ENCODE measurements at places on chromosomes 2 and 18. TPM values are rescaled to one million over a fixed set of nuclear protein-coding genes. Genes with fewer than 3 reads are reported as not detected.

The FAM124B gene
- 0.90 TPM for polyA plus RNA-seq

The GCG gene
- polyA plus RNA-seq: not detected

The HOXD10 gene
- 28.2 TPM for polyA plus RNA-seq

The POTEE gene
- polyA plus RNA-seq: not detected

The SLC8A1 gene
- polyA plus RNA-seq: 12.9 TPM

The IL36G gene
- polyA plus RNA-seq: 1.7 TPM

The FASTKD2 gene
- polyA plus RNA-seq: 13.9 TPM

GRCh38 chr2:171346723-171347557 is 86.8 kb downstream of the METTL8 start:
- no peak for DNase-seq

DNA sequence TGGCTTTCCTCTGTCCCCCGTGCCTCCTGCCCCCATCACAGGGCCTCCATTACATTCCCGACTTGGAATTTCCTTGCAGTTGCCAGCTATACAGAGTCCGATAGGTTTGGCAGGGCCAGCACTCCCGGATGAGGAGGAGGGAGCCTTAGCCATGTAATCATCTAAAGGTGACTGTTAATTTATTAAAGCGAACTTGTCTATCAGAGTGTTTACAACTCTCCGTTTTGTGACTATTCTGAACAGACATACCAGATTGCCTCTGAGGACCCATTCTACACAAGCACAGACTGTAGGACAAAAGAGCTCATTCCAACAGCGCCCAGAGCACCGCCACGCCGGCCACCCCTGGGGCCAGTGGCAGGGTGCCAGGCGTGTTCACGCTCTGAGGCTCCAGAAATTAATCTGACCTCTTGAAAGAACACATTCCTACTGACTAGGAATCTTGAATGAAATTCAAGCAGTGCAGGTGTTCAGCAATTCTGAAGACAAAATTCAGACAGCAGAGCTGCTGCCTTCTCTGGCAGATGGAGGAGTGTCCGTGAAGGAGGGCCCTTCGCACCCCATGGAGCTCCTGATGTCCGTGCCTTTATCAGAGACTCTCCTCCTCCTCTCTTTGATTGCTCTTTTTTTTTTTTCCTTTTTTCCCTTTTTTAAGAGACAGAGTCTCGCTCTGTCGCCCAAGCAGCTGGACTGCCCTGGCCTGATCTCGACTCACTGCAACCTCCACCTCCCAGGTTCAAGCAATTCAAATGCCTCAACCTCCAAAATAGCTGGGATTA is 58.1 kb upstream of the RALBP1 start:
- peak; percentile 90 for DNase-seq

GRCh38 chr2:128737546-128737826 is 418.8 kb upstream of the HS6ST1 start:
- DNase-seq: no peak

DNA sequence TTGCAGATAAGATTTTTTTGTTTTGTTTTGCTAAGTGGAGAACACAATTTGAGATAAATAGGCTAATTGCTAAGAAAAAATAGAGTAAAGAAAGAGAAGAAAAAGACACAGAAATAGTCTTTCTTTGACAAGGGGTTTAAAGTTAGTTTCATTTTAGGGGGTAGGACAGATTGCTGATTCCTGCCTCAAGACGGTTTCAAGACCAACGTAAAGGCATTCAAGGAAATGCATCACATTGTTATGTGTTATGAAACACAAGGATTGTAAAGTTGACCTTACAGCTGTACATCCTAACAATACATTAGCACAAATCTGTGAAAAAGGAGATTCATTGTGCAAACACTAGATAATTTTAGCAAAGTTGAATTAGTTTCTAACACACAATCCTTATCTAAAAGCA is 22.7 kb upstream of the ETAA1 start:
- DNase-seq: no peak

- no peak for DNase-seq
Measured at GRCh38 chr18:72419914-72420313, 124.2 kb downstream of the CBLN2 start.

GRCh38 chr18:79573921-79574491 is 105.6 kb upstream of the CTDP1 start:
- no peak for DNase-seq

DNA sequence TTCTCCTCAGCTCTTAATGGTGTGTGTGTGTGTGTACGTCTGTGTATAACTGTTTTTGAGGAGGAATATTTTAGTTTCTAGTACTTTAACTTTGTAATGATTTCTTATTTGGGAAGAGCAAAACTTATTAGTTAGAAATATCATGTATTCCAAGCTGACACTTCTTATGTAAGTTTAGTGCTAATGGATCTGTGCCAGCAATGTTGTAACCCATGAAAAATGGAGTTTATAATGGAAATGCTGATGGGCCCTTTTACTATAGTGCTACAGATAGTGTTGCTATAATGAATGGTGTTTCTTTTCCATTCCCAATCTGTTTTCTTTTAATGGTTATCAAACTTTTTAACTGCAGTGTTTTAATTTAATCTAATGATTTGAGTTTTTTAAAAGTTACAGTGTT is 49.8 kb upstream of the OTX1 start:
- no peak for DNase-seq

GRCh38 chr2:81542119-81542518 is 1237.6 kb upstream of the LRRTM1 start:
- DNase-seq: no peak

DNA sequence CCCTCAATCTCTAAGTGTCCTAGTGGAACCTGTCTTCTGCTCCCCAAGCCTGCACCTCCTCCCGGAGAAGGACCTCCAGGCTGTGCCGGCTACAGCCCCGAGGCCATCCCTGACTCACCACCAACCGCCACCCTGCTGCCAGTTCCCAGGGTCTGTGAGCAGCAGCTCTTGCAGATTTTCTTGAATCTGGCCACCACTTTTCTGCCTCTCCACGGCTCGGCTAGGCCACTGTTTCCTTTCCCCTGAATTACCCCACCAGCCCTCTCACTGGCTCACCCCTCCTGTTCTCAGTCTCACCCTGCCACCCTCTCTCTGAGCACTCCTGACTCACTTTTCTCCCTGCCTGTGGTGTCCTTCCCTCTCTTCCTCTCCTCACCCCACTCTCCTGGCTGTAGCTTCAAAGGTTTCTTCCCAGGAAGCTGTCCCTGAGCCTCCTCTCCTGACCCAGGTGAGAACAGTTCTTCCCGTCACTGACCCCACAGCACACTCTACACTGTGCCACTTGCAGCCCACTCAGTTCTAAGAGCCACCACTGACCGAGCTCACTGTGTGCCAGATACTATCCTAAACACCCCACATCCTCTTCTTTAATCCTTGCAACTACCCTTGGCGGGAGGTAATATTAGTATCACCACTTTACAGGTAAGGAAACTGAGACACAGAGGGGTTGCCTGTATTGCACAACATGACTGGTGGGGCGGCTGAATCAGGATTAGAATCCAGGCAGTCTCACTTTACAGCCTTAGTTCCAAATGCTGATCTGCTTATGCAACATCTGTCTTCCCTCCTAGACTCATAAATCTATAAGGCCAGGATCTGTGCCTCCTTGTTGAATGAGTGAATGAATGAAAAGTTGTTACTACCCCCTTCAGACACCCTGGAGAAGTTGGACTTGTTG is 111.6 kb downstream of the SMAD7 start:
- no peak for DNase-seq
